ENCODE measurements at places on chromosomes 1 and 21. TPM values are rescaled to one million over a fixed set of nuclear protein-coding genes. Genes with fewer than 3 reads are reported as not detected.
A peak's percentile ranks its signal among the peaks of the same experiment; 100 is the strongest.

DNA sequence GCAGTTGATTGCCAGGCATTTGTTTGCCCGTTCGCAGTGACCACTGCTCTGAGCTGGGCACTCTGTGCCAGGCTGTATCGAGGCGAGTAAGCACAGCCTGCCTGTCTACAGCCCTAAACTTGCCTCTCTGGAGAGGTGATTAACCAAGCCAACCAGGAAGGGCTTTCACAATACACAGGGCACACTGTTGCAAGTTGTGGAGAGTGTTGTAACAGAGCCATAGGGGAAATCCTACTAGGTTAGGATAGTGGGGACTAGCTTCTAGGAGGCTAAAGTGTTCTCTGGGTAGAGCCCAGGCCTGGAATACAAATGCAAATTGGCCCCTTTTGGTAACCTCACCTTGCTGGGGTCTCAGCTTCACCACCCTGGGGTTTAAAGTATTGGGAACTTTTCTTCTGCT, 23.8 kb downstream of the PRDM2 start:
- no peak overlapping the region for H3K4me3 ChIP-seq
- no peaks in the 10 kb centered on the region for H3K36me3 ChIP-seq
- peaks cover 2% of the 10 kb centered on the region for H3K4me1 ChIP-seq
- DNase-seq, result no peak
- H3K27me3 ChIP-seq, result no peaks in the 10 kb centered on the region
- H3K27ac ChIP-seq, result no peak overlapping the region

Gene RPS6KC1
- total RNA-seq, result 41.6 TPM

Gene WDR47
- total RNA-seq, result 17.7 TPM

DNA sequence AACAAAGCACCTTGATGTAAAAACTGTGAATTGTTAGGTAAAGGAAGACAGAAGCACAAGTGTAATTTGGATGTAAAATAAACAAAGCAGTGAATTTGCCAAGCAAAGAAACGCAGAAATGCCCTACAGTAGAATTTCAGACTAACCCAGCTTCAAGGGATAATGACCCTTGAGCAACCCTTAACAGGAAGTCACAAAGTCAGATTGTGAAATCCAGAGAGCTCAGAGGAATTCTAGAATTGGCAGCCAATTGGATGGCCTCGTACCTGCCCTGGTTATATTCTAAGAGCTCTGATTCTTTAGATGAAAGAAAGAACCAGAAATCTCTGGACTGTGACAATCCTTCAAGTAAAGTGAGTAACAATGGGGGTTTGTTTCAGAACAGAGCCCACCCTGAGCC, 152.7 kb upstream of the CHRM3 start:
- no peak overlapping the region for H3K4me3 ChIP-seq
- H3K4me1 ChIP-seq, result peaks cover 5% of the 10 kb centered on the region
- H3K27me3 ChIP-seq, result no peaks in the 10 kb centered on the region
- peak; percentile 13 for DNase-seq
- no peak overlapping the region for H3K27ac ChIP-seq

- DNase-seq, result peak; percentile 36
- H3K4me3 ChIP-seq, result no peak overlapping the region
- H3K4me1 ChIP-seq, result peaks cover 3% of the 10 kb centered on the region
Observed at GRCh38 chr1:15756143-15757015, 2.2 kb upstream of the FBLIM1 start.

DNA sequence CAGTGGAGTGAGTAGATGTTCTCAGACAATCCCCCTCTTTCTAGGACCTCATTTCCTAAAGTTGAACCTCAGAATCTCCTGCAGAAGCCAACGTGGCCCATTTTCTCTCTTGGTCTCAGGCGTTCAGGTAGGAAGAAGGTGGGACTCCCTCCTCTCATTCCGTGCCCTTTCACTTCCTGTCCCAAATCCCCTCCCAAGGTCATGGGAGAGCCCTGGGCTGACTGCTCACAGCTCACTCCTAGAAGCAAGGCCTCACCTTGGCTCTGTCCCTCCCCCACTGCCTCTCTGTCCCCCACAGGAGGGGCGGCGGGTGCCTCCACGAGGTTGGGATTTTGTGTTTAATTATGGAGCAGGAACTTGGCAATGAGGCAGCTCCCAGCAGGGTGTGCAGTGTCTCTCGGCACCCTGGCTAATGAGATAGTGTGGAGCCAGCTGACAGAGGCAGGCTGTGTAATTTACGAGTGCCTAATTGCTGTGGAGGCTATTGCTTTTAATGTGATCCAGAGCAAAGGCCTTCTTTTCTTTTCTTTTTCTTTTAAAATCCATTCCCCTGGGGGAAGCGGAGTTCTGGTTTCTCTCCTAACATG, 9.1 kb upstream of the CDK18 start:
- H3K36me3 ChIP-seq, result no peaks in the 10 kb centered on the region
- no peaks in the 10 kb centered on the region for H3K27me3 ChIP-seq
- H3K27ac ChIP-seq, result no peak overlapping the region
- no peak overlapping the region for H3K4me3 ChIP-seq
- H3K4me1 ChIP-seq, result peaks cover 9% of the 10 kb centered on the region
- peak; percentile 57 for DNase-seq

- no peaks in the 10 kb centered on the region for H3K27me3 ChIP-seq
- DNase-seq, result no peak
- H3K4me3 ChIP-seq, result no peak overlapping the region
- no peaks in the 10 kb centered on the region for H3K36me3 ChIP-seq
Observed at GRCh38 chr1:244280859-244281258, 170.8 kb downstream of the ADSS2 start.

DNA sequence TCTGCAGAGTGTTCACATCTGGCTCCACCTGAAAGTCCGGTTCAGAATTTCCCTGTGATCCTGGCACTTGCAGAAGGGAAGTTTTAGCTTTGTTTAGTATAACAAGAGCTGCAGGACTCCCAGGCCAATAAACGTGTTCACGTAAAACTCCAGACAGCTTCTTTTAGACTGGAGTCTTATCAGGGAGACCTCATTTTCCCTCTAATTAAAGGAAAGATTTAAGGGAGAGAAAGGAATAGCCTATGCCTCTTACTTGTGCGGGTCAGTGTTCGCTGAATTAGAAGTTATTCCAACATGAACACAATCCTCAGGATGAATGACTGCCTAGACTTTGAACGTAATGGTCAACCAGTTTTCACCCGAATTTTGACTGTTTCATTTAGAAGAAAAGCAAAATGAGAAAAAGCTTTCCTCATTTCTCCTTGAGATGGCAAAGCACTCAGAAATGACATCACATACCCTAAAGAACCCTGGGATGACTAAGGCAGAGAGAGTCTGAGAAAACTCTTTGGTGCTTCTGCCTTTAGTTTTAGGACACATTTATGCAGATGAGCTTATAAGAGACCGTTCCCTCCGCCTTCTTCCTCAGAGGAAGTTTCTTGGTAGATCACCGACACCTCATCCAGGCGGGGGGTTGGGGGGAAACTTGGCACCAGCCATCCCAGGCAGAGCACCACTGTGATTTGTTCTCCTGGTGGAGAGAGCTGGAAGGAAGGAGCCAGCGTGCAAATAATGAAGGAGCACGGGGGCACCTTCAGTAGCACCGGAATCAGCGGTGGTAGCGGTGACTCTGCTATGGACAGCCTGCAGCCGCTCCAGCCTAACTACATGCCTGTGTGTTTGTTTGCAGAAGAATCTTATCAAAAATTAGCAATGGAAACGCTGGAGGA, 202.1 kb upstream of the SGIP1 start:
- H3K4me3 ChIP-seq, result peak overlapping the region; percentile 30
- H3K36me3 ChIP-seq, result no peaks in the 10 kb centered on the region
- H3K27me3 ChIP-seq, result no peaks in the 10 kb centered on the region
- H3K4me1 ChIP-seq, result peaks cover 44% of the 10 kb centered on the region
- peak overlapping the region; percentile 86 for H3K27ac ChIP-seq
- peak; percentile 87 for DNase-seq

Gene SLFNL1
- 2.8 TPM for total RNA-seq

Gene RTCA
- total RNA-seq, result 37.4 TPM

Gene FOXO6
- total RNA-seq, result 1.4 TPM

Gene CELA3A
- total RNA-seq, result 11.7 TPM

Gene HSF2BP
- 0.71 TPM for total RNA-seq

Data from lung (tissue), 17 donors.